ENCODE measurements at places on chromosomes 6 and 20.

DNA sequence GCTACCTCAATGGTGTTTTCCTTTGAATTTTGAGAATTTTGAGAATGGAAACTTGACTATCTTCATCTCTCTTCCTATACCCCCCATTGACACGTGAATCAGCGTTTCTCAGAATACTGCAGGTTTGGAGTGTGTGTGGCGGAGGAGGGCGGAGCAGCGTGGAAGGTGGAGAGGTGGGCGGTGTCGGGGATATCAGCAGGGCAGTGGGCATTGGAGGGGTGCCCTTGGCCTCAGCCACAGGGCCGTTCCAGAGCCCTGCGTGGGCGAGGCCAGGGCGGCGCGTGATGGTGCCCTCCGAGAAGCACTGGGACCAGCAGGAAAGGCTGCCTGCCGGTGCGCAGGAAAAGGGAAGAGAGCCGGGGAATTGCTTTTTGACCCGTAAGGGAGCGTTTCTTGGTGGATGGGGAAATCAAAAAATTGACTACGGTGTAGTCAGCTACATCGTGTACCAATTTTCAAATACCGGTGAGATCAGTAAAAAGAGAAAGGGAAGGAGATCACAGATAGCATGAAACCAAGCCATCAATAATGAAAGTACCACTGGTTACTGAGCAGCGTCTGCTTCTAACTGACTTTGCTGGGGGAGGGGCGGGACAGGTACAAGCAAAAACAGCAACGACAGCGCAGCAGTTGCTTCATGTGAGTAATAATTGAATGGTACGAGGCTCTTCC lies 82.7 kb upstream of the DUSP22 start:
- no peak for DNase-seq

DNA sequence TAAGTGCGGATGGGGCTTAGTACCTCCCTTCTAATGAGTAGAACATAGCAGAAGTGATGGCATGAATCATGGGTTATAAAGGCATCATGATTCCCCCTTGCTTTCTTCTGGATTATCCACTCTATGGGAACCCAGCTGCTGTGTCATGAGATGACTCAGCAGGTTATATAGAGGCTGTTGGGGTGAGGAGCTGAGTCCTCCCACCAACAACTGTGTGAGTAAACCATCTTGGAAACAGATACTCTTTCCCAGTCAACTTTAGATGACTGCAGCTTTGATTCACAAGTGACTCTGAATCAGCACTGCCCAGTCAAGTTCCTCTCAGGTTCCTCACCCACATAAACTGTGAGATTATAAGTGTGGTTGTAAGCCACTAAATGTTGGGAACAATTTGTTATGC lies 46.3 kb downstream of the FAM83B start:
- DNase-seq, result no peak

- DNase-seq, result no peak
Measured at GRCh38 chr20:7274870-7275269, 507.4 kb downstream of the BMP2 start.

- DNase-seq, result no peak
Measured at GRCh38 chr6:136468711-136469110, 81.5 kb downstream of the MAP7 start.

- no peak for DNase-seq
Measured at GRCh38 chr6:93407186-93407585, 12.2 kb downstream of the EPHA7 start.

DNA sequence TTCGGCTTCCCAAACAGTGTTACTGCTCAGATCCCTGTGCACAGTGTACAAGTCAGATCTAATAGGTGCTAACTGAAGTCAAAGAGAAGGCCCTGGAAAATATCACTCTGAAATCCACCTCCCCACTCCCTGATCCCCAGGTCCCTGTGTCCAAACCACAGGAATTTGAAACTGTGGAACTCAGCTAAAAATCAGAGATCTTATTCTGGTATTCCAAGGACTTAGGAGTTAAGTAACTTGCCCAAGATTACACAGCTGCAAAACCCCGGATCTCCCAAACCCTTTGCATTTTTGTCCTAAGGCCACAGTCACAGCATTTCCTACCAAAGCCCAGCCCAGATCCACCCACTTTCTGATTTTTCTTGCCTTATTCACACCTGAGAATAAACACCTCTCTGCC lies 32.3 kb upstream of the SLC23A2 start:
- no peak for DNase-seq

DNA sequence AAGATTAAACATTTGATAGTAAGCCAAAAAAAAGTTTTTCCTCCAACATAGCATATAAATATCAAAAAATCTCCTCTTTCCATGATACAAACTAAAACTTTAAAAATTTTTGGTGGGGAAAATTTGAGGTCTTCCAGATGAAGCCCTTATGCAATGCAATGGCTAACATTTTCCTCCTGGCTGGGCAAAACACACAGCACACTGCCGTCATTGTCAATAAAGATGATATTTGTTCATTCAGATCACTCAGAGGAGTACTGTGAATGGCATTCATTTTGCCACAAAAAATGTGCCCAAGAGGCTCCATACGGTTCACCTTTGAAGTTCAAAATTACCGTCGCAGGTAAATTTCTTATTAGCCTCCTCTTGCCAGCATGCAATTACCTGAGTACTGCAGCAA lies 33.9 kb upstream of the FBXO9 start:
- no peak for DNase-seq

- DNase-seq, result peak; percentile 25
Measured at GRCh38 chr6:12608016-12608860, 108.3 kb upstream of the PHACTR1 start.

DNA sequence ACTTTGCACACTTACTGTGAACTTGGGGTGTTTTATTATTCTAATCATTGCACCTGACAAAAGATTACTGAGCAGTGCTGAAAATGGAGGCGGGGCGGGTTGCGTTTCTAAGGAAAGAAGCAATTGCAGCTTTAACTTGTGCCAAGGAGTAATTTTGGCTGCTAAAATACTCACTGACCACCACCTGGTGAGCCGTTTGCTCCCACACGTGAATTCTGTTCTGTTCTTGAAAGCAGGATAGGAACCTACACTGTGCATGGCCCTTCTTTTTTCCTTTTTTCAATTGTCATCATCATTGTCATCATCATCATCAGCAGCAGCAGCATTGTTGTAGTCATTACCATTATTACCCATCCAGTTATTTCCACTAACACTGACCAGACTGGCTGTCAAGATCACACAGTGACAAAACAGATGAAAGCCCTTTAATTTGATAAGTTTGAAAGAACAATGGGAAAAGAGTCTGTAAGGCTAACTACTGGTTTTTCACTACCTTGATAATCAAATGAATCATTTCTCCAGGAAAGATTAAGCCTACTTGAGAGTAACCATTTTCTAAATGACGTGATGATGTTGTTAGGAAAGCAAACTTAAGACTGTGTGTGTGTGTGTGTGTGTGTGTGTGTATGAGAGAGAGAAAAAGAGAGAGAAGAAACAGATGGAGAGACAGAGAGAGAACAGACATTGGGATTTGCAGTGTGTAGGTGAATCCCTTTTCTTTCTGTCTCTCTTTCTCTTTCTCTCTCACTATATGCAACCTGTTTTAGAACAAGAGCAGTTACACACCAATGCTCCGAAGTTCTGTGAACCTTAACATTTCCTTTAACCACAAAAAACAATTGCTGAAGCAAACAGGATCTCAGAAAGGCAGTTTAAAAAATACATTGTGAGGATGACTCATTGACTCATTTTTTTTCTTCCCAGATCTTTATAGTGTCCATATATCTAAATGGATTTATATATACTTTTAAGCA lies 3.8 kb downstream of the RIPOR2 start:
- peak; percentile 47 for DNase-seq

GRCh38 chr20:60054716-60055634 lies 96.8 kb downstream of the CDH26 start:
- peak; percentile 71 for DNase-seq

- no peak for DNase-seq
Measured at GRCh38 chr6:112936504-112936903, 589.4 kb downstream of the RFPL4B start.

- no peak for DNase-seq
Measured at GRCh38 chr6:56766806-56767178, 124.1 kb upstream of the DST start.

DNA sequence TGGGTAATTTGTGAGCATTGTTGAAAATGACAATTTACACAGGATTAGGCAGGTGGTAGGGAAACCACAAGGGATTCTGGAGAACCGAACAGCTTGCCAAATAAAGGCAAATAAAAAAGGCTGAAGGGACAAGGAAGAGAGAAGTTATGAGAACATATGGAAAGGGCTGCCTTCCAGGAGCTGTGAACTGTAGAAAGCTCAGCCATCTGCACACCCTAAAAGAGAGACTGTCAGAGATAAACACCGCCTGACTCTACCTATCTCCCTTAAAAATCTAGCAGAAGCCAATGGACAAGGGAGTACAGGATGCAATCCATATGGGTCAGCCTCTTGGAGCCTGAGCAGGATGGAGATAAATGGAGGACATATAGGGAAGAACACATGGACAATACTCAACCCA lies 12.7 kb upstream of the SLC17A1 start:
- DNase-seq, result no peak

DNA sequence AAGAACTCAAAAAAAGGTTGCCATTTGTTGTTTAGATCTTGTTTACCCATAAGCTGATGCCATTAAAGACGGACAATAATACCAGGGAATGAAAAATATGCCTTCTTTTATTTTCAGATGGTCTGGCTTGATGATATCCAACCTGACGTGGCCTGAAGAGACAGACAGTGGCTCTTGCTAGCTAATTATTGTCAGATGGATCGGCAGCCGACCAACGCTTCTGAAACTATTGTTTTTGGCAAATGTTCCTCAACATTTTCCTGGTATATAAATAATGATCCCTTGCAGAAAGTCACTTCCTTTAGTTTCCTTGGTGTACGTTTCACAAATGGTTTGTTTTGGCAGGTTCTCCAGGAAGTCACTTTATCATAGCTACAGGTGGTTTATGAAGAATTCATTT lies 290.9 kb upstream of the TSHZ2 start:
- DNase-seq, result no peak

- no peak for DNase-seq
Measured at GRCh38 chr6:154901876-154902552, 93.1 kb upstream of the TIAM2 start.

DNA sequence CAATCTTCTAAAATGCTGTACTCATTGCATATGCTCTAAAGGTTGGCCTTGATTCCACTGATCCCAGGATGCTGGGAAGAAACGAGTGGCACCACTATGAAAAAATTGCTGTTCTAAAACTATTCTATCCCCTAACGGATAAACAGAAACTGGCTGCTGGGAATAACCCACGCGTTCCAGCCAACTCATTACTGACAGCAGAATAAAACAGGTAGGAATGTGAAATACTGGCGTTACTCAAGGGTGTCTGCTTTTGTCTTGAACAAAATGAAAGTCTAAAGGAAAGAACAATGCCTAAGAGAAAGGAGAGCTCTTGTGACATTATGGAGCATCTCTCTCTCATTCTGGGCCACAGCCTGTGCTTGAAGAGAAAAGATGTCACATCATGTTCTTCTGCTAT lies 26.1 kb downstream of the GPR63 start:
- DNase-seq, result no peak

DNA sequence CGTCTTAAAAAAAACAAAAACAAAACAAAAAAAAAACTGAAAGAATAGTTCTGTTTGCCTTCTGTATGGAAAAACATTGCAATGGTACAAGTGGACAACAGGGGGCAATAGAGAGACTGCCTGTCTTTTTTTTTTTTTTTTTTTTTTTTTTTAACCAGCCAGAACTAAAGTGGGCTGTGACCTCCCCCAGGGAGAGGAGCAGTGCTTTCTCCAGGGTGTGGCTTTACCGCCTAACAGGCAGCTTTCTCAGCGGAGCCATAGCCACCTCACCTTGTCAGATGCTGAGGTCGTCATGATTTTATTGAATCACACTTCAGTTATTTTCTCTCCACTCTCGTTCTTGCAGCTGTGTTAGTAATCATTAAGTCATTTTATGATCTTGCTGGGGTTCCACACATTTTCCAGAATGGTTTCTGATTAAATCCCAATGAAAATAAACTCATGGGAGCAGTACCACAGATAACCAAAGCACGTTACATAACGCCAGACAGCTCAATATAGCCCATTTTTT lies 78.4 kb downstream of the GMPR start:
- DNase-seq, result peak; percentile 68

- DNase-seq, result no peak
Measured at GRCh38 chr6:41571021-41571780, 25.0 kb downstream of the FOXP4 start.

- DNase-seq, result peak; percentile 28
Measured at GRCh38 chr6:35213824-35214756, at the start of gene SCUBE3. SCUBE3 (plus strand) TSS chr6:35213956; CDS start chr6:35214419, 463 bp downstream.
